ENCODE measurements at places on chromosomes 1 and 21.
A peak's percentile ranks its signal among the peaks of the same experiment; 100 is the strongest.

- no peak for DNase-seq
Observed at GRCh38 chr1:151823175-151823574, 8.4 kb downstream of the RORC start.

- DNase-seq: no peak
Observed at GRCh38 chr1:183404476-183404875, 13.7 kb downstream of the NMNAT2 start.

- DNase-seq: no peak
Observed at GRCh38 chr1:187063271-187063670, 234.5 kb downstream of the PLA2G4A start.

DNA sequence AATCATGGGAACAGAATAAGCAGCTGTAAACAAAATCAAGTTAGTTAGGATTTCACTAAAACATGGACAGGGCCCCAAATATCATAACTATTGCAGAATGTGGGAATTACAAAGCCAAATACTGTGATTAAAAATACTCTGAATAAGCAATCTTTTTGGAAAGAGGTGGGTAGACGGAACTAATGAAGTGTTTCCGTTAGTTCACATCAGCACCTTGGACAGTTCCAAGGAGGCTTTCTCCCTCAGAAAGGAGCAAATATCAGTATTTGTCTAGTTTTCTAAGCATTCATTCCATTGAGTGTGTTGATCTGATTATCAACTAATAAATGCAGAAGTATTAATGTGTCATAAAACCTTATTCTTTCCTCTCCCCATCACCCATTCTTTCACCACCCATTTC is 97.4 kb downstream of the FAM78B start:
- DNase-seq: no peak

DNA sequence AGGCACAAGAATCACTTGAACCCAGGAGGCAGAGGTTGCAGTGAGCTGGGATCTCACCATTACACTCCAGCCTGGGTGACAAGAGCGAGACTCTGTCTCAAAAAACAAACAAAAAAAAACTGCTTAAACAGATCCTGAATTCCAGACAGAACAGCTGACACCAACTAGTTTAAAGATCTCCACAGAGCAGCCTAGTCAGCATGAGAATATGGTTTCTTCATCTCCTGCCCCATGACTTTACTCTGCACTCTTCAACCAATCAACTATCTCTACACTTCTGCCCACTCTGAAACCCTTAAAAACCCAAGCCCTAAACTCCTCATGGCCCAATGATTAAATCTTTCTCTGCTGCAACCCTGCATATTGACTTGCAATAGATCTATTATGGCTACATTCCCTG is 7.5 kb upstream of the PRRC2C start:
- no peak for DNase-seq

DNA sequence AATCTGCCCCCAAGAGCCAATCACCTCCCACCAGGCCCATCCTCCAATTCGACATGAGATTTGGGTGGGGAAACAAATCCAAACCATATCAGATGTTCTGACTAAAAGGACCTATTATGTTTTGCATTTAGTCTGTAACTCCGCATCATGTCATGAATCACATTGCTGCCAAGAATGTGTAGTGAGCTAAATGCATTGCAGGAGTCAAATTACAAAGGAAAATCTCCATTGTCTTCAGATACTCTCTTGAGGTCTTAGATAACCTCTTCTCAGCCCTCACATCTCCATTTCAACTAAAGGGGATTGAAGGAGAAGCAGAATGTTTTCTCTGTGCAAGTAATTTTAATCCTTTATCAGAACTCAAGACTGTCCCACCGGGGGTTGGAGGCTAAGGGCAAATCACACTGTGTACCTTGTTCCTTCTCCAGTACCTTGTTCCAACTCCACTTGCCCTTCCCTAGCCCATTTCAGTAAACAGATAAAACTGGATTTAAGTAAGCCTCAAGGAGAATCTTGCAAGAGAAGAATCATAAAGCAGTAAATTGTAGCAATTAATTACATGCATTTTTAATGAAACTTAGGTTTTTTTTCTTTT is 34.1 kb downstream of the EXTL2 start:
- no peak for DNase-seq

- DNase-seq: no peak
Observed at GRCh38 chr1:187839873-187840272, 1011.1 kb downstream of the PLA2G4A start.

DNA sequence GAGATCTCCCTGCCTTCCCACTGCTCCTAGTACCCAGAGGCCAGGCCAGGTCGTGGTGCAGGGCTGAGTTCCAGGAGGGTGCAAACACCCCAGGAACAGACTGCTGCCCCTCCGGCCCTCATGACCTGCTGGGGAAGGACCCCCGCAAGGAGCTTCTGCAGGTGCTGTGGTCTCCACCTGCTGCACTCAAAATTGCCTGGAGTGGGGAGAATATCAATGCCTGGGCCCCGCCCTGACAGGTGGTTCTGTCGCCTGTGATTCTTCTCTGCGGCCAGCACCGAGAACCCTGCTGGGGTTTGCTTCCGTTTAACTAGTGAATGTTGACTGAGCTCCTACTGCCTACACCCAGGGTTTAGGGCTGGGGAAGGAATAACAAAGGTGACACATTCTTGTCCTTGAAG is 2.1 kb upstream of the TFF3 start:
- DNase-seq: no peak

GRCh38 chr1:113758631-113759332 is 504 bp downstream of the PHTF1 start:
- peak; percentile 90 for DNase-seq

Measured in Right ventricle myocardium inferior (tissue), 1 donor.